T-cell (primary cell): ENCODE measurements at places on chromosomes 5 and 9. TPM values are rescaled to one million over a fixed set of nuclear protein-coding genes. Genes with fewer than 3 reads are reported as not detected.

Gene SLC12A2
- 12.8 TPM for total RNA-seq

Gene CMYA5
- total RNA-seq, result 0.41 TPM

Gene TNFSF8
- 44.6 TPM for total RNA-seq

Gene CDH9
- not detected for total RNA-seq

Gene PCDHGB7
- total RNA-seq, result 0.20 TPM

Gene LYSMD3
- total RNA-seq, result 22.4 TPM

Gene CTNNA1
- 20.7 TPM for total RNA-seq

Gene NME5
- total RNA-seq, result not detected

GRCh38 chr9:23412046-23412445 is 414.0 kb downstream of the ELAVL2 start:
- no peaks in the 10 kb centered on the region for H3K27me3 ChIP-seq
- H3K4me1 ChIP-seq, result no peaks in the 10 kb centered on the region
- H3K4me3 ChIP-seq, result no peak overlapping the region

- H3K27me3 ChIP-seq, result no peaks in the 10 kb centered on the region
- H3K27ac ChIP-seq, result no peak overlapping the region
- no peak for DNase-seq
- no peaks in the 10 kb centered on the region for H3K4me1 ChIP-seq
- H3K4me3 ChIP-seq, result no peak overlapping the region
Observed at GRCh38 chr5:2534251-2534650, 217.2 kb downstream of the IRX2 start.

DNA sequence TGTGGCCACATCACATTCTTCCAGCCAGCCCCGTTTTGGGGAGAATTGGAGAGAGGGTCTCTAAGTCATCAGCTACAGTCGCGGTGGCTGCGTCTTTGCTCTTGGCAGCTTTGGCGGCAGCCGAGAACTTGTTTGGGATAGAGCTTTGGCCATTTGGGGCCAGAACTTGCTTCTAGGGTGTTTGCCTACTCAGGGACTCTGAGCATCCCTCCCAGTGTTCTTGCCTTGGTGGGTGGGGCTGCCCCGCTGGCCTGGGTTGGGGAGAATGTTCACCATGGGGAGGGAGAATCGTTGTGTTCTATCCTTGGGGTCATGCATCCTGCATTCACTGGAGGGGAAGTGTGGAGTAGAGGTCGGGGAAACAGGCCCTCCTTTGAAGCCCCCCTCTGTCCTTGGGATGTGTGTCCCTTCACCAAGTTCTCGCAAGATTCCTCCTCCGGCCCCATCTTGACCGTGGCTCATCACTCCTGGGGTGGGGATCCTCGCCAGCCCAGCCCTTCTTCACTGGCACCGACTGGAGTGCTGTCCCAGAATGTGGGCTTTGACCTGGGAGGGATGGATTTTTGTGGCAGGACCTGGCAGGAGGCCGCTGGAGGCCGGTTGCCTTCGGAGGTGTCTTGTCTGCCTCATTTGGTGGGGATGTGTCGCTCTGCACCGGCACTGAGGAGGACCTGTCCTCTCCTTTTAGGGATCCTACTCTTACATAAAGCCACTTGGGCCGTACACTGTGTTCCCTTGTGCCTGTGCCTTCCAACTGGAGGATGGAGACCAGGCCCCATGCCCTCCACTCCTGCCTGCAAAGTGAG is 3.5 kb downstream of the PHF2 start:
- H3K27ac ChIP-seq, result no peak overlapping the region
- no peak for DNase-seq
- no peak overlapping the region for H3K4me3 ChIP-seq

DNA sequence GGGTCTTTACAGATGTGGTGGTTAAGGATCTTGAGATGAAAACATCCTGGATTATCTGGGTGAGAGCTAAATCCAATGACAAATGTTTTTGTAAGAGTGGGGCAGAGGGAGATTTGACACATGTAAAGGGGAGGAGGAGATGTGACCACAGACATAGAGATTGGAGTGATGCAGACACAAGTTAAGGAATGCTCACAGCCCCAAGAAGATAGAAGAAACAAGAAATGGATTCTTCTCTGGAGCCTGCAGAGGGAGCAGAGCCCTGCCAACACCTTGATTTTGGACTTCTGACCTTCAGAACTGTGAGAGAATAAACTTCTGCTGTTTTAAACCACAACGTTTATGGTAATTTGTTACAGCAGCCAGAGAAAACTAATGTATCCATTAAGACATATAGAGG is 21.7 kb downstream of the ITGA2 start:
- H3K36me3 ChIP-seq, result no peaks in the 10 kb centered on the region
- H3K27me3 ChIP-seq, result no peaks in the 10 kb centered on the region
- H3K4me1 ChIP-seq, result no peaks in the 10 kb centered on the region
- no peak overlapping the region for H3K27ac ChIP-seq
- DNase-seq, result no peak

DNA sequence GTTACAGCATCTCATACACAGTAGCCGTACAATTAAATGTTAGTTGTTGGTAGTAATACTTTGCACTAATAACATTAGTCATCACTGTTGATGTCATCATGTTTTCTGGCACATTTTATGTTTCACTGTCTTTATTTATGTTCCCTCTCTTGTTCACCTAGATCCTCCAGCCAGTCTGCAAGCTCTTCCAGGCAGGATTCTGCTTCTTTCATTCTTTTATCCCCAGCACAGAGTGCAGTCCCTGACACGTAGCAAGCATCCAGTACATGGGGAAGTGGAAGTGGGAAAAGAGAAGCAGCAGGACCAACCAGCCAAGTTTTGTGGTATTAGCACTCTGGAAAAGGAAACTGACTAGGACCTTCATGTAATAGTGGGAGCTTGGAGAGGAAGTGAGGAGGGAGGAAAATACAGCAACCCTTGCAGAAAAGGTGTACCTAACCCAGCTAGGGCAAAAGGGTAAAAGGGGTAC is 89.7 kb upstream of the SLC44A1 start:
- no peak overlapping the region for H3K27ac ChIP-seq
- no peaks in the 10 kb centered on the region for H3K27me3 ChIP-seq
- peaks cover 6% of the 10 kb centered on the region for H3K4me1 ChIP-seq

DNA sequence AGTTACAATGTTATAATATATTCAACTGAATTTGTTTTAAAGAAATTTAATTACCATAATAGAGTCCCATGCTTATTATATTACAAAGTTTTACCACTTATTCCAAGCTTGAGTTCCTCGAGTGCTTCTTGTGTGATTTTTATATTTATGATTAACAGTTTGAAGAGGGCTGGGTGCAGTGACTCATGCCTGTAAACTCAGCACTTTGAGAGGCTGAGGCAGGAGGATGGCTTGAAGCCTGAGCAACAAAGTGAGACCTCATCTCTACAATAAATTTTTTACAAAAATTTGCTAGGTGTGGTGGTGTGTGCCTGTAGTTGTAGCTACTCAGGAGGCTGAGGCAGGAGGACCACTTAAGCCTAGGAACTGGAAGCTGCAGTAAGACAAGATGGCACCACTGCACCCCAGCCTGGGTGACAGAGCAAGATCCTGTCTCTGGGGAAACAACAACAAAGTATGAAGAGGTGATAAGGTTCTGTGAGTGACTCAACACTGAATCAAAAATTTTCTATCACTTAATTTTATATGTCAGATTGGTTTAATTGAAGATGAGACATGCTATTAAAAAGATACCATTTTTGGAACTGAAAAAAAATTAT is 9.2 kb downstream of the POC5 start:
- no peaks in the 10 kb centered on the region for H3K27me3 ChIP-seq
- no peak overlapping the region for H3K4me3 ChIP-seq
- peaks cover 4% of the 10 kb centered on the region for H3K36me3 ChIP-seq

GRCh38 chr5:3489239-3489843 is 106.3 kb upstream of the IRX1 start:
- no peak overlapping the region for H3K4me3 ChIP-seq
- H3K27me3 ChIP-seq, result no peaks in the 10 kb centered on the region
- no peaks in the 10 kb centered on the region for H3K36me3 ChIP-seq
- H3K4me1 ChIP-seq, result no peaks in the 10 kb centered on the region
- H3K27ac ChIP-seq, result no peak overlapping the region
- no peak for DNase-seq

- H3K27ac ChIP-seq, result no peak overlapping the region
- no peaks in the 10 kb centered on the region for H3K27me3 ChIP-seq
- no peak for DNase-seq
- no peak overlapping the region for H3K4me3 ChIP-seq
Observed at GRCh38 chr5:66933066-66933465, 263.5 kb downstream of the CD180 start.

- H3K4me1 ChIP-seq, result no peaks in the 10 kb centered on the region
- H3K36me3 ChIP-seq, result peaks cover 12% of the 10 kb centered on the region
- H3K27me3 ChIP-seq, result no peaks in the 10 kb centered on the region
- peak; percentile 51 for DNase-seq
Observed at GRCh38 chr5:88203981-88204750, 64.5 kb downstream of the TMEM161B start.

GRCh38 chr5:38892363-38892762 is 46.6 kb downstream of the OSMR start:
- DNase-seq, result no peak
- H3K27me3 ChIP-seq, result peaks cover 16% of the 10 kb centered on the region
- no peaks in the 10 kb centered on the region for H3K4me1 ChIP-seq
- no peak overlapping the region for H3K4me3 ChIP-seq
- H3K27ac ChIP-seq, result no peak overlapping the region
- H3K36me3 ChIP-seq, result no peaks in the 10 kb centered on the region

DNA sequence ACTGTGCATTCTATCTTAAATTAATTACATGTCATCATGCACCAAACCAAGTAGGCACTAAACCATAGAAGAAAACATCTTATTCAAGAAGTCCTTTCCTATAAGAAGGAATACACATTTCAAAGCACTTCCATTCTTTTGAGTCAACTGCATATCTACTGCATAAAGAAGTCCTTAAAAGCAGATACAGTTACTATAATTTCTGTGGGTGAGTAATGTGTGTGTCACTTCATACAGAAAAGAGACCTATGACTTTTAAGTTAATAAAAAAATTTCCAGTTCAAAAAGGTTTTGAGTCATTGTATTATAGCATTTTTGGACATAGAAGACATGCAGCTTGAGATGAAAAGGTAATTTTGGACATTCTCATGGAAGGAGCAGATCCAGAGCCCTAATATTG is 125.0 kb downstream of the DTWD2 start:
- H3K4me1 ChIP-seq, result no peaks in the 10 kb centered on the region
- H3K36me3 ChIP-seq, result no peaks in the 10 kb centered on the region
- DNase-seq, result no peak
- H3K4me3 ChIP-seq, result no peak overlapping the region
- H3K27me3 ChIP-seq, result no peaks in the 10 kb centered on the region
- no peak overlapping the region for H3K27ac ChIP-seq

- no peaks in the 10 kb centered on the region for H3K4me1 ChIP-seq
- DNase-seq, result no peak
- no peak overlapping the region for H3K27ac ChIP-seq
Observed at GRCh38 chr5:151100681-151101080, 19.8 kb upstream of the TNIP1 start.

GRCh38 chr9:137740312-137740711 is 121.5 kb downstream of the EHMT1 start:
- H3K4me1 ChIP-seq, result peaks cover 3% of the 10 kb centered on the region
- DNase-seq, result no peak
- peaks cover 6% of the 10 kb centered on the region for H3K36me3 ChIP-seq
- no peak overlapping the region for H3K27ac ChIP-seq

DNA sequence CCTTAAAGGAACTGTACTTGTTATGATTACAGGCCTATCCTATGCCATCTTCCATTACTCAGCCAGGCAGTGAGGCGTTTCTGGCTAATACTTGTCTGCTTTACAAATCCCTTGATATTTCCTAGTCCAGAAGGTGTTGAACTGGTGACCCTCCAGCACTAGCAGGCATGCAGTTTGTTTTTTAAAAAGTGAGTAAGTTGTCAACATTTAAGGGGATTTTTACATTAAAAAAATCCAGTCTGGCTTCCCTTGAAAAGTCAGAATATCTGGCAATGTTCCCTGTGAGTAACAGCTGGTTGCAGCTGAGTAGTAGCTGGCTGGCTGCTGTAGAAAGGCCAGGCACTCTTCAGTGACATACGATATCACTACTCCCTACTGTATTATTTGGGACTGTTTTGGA is 21.8 kb downstream of the GRIN3A start:
- peaks cover 2% of the 10 kb centered on the region for H3K27me3 ChIP-seq
- no peaks in the 10 kb centered on the region for H3K36me3 ChIP-seq
- H3K4me1 ChIP-seq, result no peaks in the 10 kb centered on the region
- DNase-seq, result no peak

- DNase-seq, result no peak
- H3K4me1 ChIP-seq, result peaks cover 10% of the 10 kb centered on the region
- peaks cover 20% of the 10 kb centered on the region for H3K27me3 ChIP-seq
- H3K4me3 ChIP-seq, result no peak overlapping the region
Observed at GRCh38 chr5:141880961-141881801, 3.0 kb upstream of the PCDH1 start.

GRCh38 chr5:159385536-159385935 is 55.2 kb upstream of the IL12B start:
- no peak overlapping the region for H3K4me3 ChIP-seq
- no peaks in the 10 kb centered on the region for H3K36me3 ChIP-seq
- no peaks in the 10 kb centered on the region for H3K27me3 ChIP-seq
- H3K27ac ChIP-seq, result no peak overlapping the region
- no peaks in the 10 kb centered on the region for H3K4me1 ChIP-seq

GRCh38 chr9:136806631-136807201 is 1.0 kb upstream of the RABL6 start:
- DNase-seq, result no peak
- peak overlapping the region; percentile 82 for H3K4me3 ChIP-seq
- H3K36me3 ChIP-seq, result peaks cover 8% of the 10 kb centered on the region
- H3K4me1 ChIP-seq, result peaks cover 39% of the 10 kb centered on the region
- H3K27ac ChIP-seq, result peak overlapping the region; percentile 64

GRCh38 chr5:174563899-174564298 is 160.5 kb upstream of the MSX2 start:
- no peaks in the 10 kb centered on the region for H3K36me3 ChIP-seq
- H3K4me1 ChIP-seq, result no peaks in the 10 kb centered on the region
- H3K27me3 ChIP-seq, result no peaks in the 10 kb centered on the region
- no peak for DNase-seq
- H3K4me3 ChIP-seq, result no peak overlapping the region
- no peak overlapping the region for H3K27ac ChIP-seq

DNA sequence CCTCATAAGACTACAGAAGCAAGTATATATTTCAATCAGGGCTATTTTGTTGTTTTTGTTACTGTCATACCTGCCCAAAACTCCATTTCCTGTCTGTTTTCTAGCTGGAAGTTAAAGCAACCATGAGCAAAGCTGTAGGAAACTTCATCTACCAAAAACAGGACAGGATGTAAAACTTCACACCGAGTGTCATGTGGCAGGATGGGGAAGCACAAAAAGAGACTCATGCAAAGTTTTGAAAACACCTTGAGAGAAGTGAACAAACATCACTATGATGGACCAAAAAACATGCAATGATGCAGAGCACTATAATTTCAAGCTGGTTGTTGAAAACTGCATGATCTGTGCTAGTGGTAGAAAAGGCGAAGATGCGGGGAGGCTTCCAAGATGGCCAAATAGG is 6.3 kb upstream of the GZMA start:
- no peaks in the 10 kb centered on the region for H3K36me3 ChIP-seq
- no peaks in the 10 kb centered on the region for H3K27me3 ChIP-seq
- peak overlapping the region; percentile 70 for H3K27ac ChIP-seq
- H3K4me1 ChIP-seq, result peaks cover 43% of the 10 kb centered on the region
